ENCODE measurements at places on chromosomes 6 and 20.
A peak's percentile ranks its signal among the peaks of the same experiment; 100 is the strongest.

DNA sequence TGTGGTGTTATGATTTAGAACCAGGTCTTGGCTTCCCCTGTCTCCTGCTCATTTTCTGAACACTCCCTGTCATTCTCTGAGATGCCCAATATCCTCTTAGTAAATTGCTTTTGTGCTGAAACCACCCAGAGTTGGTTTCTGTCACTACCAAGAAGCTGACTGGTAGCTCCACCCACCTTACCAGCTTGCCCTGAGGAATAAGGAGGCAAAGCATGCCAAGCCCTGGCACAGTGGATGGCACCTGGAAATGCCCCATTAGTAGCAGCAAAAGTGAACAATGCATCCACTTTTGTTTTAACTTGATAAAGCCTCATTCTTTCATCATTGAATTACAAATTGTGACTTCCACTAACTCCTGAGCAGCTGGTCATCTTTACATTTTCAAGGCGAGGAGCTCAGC is 157.7 kb downstream of the CDC5L start:
- DNase-seq: no peak

DNA sequence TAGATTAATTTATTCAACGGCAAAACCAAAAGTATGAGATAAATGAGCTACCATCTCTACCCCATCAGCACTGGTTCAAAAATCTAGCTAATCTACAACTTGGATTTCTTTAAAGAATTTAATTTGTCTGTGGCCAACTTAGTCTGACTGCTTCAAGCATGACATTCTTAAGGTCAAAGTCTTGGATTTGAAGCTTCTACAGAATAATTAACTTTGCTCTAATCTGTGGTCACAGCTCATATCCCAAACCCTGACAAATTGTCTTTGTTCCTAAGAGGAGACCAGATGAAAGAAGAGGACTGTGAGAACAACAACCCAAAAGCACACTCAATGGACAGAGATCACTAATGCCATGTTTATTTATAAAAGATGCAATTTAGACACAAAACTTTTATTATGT is 166.9 kb upstream of the EPHA7 start:
- no peak for DNase-seq

DNA sequence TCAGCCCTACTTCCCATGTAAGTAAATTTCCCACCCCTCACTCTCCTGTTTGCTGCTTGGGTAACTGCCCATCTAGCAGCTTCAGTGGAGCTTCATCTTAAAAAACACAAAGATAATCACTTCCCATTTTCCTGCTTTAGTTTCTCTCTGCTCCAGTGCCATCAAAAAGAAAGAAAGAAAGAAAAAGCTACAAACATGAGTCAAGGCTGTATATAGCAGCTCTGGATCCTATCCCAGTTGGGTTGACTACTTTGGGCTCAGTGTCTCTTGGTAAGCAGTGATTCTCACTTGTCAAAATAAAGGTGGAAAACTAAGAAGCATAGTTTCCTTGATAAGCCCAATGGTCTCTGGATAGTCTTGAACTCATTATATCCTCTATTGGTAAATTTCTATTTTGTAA is 48.7 kb upstream of the SRPK1 start:
- no peak for DNase-seq

DNA sequence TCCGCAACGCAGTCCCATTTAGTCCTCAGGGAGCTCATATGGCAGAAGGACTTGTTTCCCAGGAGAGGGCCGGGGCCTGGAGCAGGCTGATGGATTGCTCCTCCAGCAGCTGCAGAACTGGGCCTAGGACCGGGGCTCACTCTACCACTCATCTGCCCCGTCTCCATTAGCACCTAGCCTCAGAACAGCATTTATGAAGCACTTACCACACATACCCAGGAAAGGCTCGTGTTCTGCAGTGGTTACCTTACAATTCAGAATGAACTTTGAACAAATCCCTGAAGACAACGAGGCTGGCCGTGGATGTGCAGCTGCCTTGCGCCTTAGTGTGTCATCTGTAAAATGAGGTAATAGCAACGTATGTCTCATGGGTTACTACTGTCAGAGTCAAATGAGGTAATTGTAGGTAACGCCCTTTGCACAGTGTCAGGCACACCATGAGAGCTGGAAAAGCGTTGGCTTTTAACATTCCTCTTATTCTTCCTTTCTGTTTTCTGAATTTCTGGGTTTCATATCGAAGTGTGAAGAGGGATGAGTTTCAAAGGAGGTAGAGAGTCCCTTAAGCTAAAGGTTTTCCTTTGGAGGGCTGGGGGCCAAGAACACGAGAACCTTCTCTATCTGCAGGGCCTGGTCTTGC is 46.3 kb upstream of the CD93 start:
- no peak for DNase-seq

DNA sequence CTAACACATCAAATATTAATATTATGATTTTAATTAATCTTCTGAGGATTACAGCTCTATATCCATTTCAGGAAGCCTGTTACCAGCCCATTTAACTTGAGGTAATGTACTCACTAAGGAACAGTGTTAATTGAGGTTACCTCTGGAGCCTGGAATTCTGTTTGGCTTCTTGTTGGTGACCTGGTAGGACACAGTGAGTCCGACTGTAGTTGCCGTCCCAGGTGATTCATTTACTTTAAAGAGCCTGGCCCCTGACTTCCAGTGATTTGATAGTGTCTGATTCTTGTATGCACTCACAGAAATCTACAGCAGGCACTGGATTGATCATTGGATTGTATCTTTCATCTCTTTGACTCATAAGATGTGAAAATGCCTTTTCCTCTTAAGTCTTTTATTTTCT is 34.0 kb downstream of the IGF2R start:
- DNase-seq: no peak

DNA sequence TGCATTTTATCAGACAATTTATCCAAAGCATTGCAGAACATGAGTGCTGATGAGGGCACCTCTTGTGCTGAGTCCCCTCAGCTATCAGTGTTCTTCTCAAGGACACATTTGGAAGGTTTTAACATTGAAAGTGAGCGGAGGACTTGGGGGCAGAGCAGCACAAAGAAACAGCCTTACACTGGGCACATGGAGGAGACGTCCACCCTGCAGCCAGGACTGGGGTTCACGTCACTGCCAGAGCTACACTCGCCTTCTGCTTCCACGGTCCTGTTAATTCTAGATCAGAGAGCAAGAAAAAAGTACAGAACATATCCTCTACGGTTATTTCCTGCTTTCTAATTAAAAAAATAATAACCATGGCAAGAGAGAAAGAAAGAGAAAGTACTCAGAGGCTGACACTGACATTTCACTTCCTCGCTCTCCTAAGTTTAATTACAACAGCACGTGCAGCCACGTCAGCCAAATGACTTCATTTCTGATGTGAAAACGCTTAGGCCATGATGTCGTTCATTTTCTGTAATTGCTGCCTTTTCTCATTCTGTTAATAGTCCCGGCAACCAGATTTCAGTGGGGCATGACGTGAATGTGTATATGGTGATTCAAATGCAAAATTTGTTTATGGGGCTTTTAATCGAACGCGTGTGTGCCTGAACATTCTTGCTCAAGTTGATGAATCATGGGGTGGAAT is 5.1 kb downstream of the PRND start:
- peak; percentile 53 for DNase-seq

DNA sequence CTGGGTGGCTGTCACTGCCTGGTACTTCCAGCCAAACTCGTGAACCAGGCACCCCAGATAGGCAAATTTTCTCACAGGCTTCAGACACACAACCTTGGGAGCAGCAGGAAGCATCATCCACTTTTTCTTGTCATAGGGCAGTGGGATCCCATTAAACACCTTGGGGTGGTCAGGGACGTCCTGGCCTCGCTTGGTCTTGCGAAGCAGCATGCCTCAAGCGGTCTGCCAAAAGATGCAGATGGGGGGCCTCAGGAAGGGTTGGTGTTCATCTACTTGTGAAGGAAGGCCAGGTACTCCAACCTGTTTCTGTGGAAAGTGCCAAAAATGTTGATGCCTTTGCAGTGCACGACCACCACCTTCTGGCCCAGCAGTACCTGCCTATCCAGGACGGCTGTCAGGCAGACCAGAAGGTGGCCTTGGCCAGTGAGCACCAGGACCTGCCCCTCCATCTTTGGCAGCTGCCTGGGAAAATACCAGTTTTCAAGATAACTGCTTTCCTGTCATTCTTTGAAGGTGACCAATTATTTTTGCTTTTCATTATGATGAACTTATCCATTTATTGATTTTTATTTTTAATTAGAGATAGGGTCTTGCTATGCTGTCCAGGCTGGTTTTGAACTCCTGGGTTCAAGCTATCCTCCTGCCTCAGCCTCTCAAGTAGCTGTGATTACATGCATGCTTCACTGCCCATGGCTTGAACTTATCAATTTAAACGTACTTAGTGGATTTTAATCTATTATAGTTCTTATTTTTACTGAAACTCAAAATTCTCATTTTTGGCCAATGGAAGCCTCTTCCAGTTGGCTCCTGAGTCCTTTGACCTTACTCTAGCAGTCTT is 80.1 kb downstream of the MAN1A1 start:
- no peak for DNase-seq

Measured in foreskin melanocyte (primary cell).